KG1 (cell line): ENCODE measurements at places on chromosomes 6 and 20.

DNA sequence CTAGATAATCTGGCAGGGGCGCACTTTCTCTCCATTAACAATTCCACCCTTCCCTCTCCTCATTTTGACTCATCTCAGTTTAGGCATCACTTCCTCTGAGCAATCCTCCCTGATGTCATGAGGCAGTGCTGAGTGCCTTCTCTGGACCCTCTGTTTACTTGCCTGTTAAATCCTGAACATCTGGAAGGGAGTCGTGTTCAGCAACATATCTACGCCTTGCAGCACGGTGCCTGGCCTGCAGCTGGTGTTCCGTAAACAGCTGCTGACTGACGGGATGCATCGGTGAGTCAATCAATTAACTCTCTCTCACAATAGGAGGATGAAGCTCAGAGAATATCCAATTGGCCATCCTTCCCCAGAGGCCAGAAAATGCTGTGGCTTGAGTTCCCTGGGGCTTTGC is 613.5 kb downstream of the PTPRT start:
- no peak for DNase-seq

DNA sequence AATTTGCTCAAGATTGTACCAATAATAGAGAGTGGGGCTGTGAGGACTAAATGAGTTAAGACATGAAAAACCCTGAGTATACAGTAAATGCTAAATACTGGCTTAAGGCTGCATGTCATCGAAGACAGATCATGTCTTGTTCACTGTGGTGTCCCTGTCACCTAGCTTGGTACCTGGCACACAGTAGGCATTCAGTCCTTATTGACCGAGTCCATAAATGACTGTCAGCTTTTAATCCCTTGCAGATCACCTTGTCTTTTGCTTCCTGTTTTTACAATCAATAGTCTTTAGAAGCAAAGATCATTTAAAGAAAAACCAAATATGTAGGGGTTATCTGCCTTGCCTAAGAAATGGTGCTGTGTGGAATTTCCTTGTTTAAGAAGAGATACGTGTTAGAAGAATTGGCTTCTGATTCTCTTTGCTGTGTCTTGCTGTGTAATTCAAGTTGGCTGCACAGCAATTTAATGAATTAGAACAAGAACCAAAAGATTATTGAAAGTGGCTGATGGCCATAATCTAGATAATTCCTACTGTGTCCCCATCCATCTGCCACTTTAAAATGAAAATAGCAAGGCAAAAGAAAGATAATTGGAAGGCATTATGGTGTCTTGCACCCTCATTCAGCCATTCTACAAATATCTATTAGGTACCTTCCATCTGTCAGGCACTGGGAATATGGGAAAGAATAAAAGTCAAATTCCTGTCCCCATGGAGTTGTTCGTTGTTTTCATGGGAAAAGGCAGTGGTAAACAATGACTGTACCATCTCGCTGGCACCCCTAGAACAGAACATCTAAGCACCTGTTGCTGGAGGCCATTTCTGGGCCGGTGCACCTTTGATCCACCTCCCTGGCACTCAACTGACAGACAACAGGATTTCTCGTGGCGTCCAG is 12.4 kb upstream of the MAPK13 start:
- DNase-seq: no peak

- no peak for DNase-seq
Measured at GRCh38 chr6:113487489-113488058, 369.6 kb upstream of the MARCKS start.

- no peak for DNase-seq
Measured at GRCh38 chr6:123089226-123089625, 93.2 kb downstream of the CLVS2 start.

- no peak for DNase-seq
Measured at GRCh38 chr20:48544402-48545339, 283.1 kb downstream of the PREX1 start.

DNA sequence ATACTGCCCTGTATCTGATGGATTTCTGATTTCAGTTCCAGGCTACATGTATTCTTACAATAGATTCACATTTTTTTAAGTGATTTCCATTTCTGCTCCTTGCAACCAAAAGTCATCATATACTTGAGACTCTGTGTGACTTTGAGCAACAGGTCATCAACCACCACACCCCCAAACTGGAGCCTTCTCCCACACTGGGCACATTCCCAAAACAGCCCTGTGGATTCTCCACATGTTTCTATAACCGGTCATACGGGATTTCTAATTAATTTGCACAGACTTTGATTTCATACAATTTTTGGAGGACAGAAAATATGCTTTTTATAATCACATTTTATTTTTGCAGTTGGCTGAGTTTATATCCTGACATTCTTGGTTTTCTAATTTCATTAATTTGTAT is 317.2 kb upstream of the ID4 start:
- DNase-seq: no peak

GRCh38 chr6:44234101-44235025 is 11.0 kb downstream of the SLC29A1 start:
- no peak for DNase-seq

DNA sequence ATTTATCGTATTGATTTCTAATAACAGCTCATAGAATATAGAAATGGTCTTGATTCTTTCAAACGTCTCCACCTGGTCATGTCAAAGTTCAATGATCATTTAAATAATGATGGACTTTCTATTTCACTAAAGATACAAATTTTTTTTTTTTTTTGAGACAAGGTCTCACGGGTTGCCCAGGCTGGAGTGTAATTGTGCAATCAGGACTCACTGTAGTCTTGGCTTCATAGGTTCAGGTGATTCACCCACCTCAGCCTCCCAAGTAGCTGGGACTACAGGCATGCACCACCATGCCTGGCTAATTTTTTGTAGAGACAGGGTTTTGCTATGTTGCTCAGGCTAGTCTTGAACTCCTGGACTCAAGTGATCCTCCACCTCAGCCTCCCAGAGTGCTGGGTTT is 25.2 kb downstream of the KLHL31 start:
- no peak for DNase-seq

DNA sequence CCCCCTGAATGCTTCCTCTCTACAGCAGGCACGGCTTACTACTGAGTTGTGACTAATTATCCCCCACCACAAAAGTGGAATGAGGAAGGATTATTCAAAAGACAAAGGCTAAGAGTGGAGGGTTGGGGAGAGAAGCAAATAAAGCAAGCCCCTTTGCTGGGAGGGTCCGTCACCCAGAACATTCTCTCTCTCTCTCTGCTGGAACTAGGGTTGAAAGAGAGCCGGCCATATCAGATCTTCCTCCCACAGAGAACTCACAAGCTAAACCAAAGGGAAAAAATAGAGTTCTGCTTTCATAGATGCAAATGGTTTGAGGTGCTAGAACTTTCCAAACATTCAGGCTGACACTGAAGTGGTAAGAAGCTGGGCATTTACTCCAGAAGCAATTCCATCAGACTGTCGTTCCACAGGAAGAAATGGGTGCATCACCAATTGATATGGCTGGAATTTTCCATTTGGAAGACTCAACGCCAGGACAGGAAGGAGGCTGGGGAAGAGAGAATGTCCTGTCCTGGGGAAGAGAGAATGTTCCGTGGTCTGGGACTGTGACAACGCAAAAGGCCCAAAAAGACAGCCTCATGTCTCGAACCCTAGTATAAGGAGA is 7.9 kb downstream of the ZMYND8 start:
- DNase-seq: no peak

DNA sequence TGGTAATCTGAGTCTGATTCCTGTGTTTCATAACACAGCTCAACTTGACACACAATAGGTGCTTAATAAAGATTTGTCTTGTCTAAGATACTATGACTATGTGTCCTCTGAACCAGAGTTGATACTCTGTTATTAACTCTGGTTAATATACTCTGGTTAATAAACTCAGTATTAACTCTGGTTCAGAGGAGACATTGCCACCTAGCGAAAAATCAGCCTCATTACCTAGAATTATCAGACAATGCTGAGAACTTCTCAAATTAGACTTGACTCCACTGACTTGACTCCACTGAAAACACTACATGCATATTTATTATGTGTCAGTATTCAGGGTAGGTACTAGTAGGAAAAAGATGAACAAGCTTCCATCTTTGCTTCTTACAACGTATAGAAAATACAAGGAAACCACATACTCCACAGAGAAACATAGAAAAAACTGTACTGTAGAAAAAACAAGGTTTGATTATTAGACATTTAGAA is 73.9 kb downstream of the AHI1 start:
- DNase-seq: peak; percentile 54

DNA sequence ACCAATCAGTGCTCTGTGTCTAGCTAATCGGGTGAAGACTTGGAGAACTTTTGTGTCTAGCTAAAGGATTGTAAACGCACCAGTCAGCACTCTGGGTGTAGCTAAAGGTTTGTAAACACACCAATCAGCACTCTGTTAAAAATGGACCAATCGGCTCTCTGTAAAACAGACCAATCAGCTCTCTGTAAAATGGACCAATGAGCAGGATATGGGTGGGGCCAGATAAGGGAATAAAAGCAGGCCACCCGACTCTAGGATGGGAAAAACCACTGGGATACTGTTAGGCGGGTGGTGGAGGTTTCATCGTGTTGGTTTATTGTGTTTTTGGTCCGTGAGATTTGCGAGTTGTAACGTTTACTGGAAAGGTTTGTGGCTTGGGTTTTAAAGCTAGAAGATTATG is 25.5 kb upstream of the GFOD1 start:
- DNase-seq: no peak
